Stimulated activated CD8-positive, alpha-beta memory T cell treated with anti-CD3 and anti-CD28 coated beads, Interleukin-4, amount 100 ng/mL, for 1 hour (primary cell): ENCODE measurements at places on chromosomes 6 and 20.

GRCh38 chr20:38680500-38681306, 43.6 kb upstream of the SLC32A1 start:
- no peak for DNase-seq

DNA sequence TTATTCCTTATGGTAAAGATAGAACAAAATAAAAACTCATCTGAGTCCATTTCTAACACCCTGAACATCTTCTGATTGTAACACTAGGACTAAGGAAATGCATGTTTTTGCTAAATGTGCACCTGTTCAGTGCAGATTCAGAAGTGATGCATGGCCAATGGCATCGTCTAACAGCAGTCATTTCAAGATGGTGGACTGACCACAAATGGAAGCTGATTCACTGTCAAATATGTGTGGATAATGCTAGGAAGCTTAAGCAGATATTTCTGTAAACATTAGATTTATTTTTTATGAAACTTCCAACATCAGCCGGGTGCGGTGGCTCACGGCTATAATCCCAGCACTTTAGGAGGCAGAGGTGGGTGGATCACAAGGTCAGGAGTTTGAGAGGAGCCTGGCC, 394.8 kb downstream of the SAMD5 start:
- DNase-seq = no peak

- no peak for DNase-seq
These were observed 71.3 kb downstream of the ATXN1 start for GRCh38 chr6:16689788-16690607.

GRCh38 chr6:80338201-80338836, 231.8 kb downstream of the BCKDHB start:
- DNase-seq = peak; percentile 13

GRCh38 chr6:168961264-168961656, 292.4 kb downstream of the THBS2 start:
- no peak for DNase-seq

DNA sequence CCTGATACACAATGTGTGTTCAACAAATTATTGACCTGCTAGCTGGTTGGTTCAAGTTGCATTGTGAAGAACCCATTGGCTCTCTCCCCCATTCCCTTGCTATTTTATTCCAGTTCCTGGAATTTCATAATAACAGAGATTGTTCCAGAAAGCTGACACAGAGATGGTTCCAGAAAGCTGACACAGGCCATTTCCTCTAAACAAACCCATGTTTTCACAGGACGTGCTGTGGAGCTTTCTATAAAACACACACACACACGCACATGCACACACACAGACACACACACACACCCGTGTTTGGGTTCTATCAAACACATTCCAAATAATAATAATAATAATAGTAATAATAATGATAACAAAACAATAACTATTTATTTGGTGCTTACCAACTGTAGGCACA, 259.1 kb downstream of the CLIC5 start:
- no peak for DNase-seq

- no peak for DNase-seq
These were observed at the start of gene SPTLC3 for GRCh38 chr20:13008761-13009681. SPTLC3 (plus strand) TSS chr20:13008972; CDS start chr20:13009268, 296 bp downstream.

DNA sequence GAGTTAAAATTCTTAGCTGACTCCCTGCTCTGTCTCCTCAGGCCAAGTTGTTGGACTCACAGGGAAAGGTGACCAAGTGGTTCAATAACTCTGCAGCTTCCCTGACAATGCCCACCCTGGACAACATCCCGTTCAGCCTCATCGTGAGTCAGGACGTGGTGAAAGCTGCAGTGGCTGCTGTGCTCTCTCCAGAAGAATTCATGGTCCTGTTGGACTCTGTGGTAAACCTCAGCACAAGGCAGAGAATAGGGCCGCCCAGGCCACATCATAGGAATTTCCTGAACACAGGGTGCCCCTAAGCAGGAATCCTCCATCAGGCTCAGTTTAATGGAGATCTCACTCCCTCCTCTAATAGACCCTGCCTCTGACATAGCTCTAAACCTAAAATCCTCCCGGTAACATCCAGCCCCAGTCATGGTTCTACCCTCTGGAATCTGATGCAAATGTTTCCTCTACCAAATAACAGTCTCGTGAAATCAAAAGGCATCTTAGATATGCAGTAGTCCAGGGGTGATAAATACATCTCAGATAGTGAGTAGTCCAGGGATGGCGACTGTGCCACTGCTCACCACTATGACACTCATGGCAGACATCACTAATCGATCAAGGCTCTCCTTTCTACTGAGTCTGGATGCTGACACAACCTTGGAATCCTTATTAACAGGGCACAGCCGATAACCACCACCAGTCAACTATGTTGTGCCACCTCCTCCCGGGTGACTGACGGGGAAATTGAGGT, 18.3 kb downstream of the BPIFB1 start:
- no peak for DNase-seq

- peak; percentile 42 for DNase-seq
These were observed 679 bp upstream of the PPDPF start for GRCh38 chr20:63519668-63520503.

- DNase-seq = no peak
These were observed 44.9 kb upstream of the PKHD1 start for GRCh38 chr6:52132292-52132691.

DNA sequence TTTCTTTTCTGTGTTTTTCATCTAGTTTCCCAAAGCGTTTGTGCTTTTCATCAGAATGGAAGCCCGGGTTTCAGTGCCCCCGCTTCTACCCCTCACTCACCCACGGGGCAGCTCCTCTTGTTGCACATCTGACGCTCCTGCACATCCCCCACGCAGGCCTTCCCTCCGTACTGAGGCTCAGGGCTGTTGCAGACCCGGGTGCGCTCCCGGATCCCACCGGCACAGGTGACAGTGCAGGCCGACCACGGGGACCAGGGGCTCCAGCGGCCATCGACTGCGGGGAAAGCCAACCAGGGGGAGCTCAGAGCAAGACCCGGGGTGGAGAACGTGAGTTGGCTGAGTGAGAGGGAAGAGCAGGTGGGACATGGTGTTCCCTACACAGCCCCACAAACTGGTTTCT, 19.0 kb downstream of the THBS2 start:
- no peak for DNase-seq

DNA sequence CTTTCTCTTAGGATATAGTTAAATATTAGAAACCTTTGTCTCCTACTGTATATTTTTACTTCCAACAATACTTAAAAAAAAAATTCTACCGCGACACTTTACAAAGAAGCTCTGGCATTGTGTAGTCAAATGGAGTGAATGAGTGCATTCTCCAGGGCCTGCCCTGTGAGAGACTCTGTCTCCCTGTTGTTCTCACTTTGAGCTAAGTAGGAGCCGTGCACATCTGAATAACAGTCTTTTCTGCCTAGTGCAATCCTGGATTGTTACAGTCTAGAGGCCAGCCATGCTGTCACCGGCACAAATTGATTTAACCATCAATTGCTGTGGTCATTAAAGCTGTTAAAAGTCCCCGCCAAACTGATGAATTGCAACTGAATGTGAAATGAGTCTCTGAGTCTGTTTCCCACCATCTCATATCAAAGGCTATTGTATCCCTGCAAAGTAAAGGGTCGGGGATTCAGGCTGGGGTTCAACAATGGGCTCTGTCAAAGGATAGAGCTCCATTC, 156.0 kb downstream of the RFPL4B start:
- no peak for DNase-seq

DNA sequence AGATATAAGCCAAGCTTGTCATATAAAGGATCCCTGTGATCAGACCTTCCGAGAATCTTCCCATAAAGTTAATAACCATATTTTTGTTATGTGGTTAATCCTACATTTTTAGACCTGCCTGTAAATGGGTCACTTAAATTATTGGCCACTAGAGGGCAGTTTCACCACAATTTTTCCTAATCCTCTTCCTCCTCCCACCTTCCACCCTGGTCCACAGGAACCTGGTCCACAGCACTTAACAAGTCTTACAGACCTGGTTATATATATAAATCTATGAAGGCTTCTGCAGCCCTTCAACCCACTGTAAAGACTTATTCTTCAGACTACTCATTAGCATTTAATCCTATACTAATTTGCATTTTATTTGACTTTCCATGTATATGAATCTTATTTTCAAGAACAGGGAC, 28.3 kb downstream of the MRS2 start:
- DNase-seq = no peak

DNA sequence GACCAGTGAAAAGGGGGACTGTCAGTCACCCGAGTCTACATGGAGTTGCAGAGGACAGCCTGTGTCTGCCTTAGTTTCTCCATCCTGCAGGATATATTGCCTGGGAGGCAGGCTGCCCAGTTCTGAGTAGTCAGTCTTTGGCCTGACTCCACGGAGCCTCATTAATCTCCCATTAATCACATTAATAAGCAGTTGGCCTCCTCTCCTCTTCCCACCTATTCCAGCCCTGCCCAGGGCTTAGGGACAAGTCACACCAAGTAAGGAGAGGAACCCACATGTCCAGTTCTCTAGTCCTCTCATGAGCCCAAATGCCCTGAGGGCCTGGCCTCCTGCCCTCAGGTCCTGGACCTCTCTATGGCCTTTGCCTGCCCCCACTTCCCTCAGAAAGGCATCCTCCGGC, 1.3 kb upstream of the MUCL3 start:
- no peak for DNase-seq

DNA sequence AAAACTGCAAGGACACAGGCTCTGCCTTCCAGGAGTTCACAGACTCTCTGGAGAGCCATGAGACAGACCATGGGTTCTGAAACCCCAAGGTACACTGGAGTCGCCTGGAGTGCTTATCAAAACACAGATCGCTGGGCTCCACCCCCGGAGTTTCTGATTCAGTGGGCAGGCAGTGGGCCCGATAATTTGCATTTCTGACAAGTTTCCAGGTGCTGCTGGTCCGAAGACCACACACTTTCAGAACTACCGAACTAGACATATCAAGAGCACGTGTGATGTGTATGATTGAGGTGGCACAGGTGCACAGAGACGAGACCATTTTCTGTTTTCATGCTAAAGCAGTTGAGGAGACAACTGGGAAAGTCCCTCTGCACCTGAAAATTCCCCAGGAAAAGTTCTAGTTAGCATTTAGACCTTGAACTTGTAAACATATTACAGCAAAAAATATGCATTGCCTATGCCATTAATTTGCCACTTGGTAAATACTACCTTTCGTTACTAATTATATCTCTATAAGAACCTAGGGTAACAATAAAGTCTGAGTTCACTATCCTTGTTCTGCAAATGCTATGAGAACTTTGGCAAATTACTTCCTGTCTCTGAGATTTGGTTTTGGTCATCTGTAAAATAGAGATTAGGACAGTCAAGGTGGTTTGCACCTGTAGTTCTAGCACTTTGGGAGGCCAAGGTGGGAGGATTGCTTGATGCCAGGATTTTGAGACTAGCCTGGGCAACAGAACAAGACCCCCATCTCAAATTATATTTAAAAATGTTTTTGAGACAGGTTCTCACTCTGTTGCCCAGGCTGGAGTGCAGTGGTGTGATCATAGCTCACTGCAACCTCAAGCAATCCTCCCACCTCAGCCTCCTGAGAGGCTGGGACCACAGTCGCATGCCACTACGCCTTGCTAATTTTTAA, 14.3 kb upstream of the PIM1 start:
- no peak for DNase-seq

DNA sequence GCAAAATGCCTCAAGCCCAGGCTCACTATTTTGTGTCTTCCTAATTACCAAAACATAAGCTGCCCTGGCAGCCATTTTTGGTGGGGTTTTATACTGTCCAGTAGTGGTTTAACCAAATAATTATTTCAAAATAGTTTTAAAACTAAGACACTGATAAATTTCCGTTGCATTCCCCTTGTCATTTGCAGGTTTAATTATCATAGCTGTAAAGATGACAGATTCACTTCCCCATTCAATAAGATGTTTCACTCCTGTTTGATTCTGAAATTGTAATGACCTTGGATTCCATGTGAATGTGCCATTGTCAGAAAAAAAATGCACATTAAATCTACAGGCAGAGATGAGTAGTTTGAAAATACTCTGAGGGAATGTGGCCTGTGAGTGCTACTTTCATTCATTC, 172.0 kb downstream of the COL9A1 start:
- DNase-seq = no peak

GRCh38 chr6:11484441-11484840, 53.1 kb upstream of the TMEM170B start:
- DNase-seq = no peak

DNA sequence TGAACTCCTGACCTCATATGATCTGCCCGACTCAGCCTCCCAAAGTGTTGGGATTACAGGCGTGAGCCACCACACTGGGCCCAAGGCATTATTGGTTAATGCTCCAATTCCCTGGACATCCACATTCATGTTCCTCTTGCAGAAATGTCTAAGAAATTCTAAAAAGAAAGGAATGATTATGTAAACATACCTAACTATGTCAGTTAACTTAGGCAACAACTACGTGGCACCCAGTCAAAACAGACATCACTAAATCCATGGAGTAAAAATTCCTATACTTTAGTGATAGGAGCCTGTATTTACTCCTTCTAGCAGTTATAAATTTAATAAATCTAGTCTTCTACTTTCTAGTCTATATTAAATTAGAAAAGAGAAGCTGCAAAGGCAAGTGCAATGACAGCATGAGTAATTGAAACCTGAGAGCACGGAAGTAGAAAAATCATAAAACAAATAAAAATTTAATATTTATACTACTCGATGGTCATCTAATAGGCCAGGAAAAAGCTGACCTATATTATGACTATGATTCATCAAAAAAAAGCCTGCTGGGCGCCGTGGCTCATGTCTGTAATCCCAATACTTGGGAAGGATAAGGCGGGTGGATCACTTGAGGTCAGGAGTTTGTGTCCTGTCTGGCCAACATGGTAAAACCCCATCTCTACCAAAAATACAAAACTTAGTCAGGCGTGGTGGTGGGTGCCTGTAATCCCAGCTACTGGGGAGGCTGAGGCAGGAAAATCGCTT, 4.2 kb downstream of the AHI1 start:
- DNase-seq = no peak

- DNase-seq = no peak
These were observed 880 bp downstream of the ADNP start for GRCh38 chr20:50930139-50930975.

DNA sequence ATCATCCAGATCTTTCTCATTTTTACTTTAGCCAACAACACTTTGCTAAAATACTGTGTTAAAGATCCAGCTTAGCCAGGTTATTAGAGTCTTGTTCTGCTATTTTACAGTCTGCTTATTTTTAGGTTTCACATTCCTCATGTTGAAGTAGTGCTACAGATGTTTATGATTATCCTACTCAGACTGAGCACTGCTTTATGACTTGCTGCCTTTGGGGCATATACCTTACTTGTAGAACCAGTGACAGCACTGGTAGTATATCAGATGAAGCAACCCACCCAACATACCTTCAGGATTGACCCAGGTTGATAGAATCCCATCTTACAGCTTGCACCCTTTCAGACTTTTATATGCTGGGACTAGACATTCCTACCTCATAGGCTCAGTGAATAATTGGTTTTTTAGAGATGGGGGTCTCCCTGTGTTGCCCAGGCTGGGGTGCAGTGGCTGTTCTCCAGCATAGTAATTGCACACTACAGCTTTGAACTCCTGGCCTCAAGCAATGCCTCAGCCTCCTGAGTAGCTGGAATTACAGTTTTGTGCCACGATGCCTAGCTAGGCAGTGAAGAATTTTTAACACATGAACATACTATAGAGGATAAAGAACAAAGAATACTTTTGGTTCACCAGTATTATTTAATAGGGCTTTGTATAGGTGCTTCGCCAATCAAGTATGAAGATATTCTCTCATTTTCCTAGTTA, 63.8 kb upstream of the DYNLRB1 start:
- DNase-seq = no peak

- DNase-seq = no peak
These were observed 189.2 kb downstream of the UTRN start for GRCh38 chr6:144474290-144474689.
